ENCODE measurements at places on chromosomes 7 and 10.
A peak's percentile ranks its signal among the peaks of the same experiment; 100 is the strongest.

GRCh38 chr10:132799865-132800264 lies 13.9 kb upstream of the NKX6-2 start:
- no peak for DNase-seq

DNA sequence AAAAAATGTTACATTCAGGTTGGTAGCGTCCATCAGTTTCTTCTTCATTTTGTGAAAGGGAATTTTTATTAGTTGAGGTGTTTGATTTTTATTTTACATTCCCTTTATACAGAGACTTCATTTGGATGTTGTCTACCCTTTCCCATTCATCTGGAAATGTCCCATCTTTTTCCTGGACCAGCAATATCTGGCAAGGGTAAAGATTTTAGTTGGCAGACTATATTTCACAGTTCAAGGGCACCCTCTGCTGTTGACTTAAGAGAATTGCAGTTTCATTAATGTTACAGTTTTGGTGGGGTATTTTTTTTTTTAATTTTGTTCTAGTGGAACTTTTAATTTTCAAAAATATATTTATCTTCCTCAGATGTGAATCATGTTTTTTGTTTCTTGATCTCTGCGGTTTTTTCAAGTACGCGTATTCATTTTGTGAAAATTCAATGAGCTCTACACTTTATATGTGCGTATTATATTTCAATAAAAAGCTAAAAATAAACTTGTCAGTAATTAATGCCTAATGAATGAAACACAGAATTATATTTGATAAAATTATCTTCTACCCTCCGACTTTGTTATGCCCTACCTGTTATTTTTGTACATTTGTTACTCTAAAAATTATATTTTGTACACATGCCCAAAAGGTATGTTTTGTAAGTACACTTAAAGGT lies 97.9 kb upstream of the KLF14 start:
- peak; percentile 40 for DNase-seq

DNA sequence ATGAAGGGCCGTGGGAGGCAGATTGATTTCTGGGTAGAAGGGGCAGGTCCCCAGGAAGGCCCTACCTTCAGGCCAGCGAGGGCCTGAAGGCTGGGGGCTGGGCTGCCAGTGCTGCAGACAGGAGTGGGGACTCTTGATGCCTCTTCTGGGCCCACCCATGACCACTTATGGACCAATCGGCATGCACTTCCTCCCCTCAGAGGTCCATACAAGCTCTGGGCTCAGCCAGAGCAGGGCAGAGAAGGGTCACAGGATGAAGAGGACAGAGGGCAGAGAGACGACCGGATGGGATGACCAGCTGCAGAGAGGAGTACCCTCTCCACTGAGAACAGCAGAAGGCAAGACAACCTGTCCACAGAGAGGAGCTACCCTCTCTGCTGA lies 120.1 kb downstream of the DYNC2I1 start:
- no peak for DNase-seq

- no peak for DNase-seq
Measured at GRCh38 chr7:135763261-135763660, 14.6 kb upstream of the FAM180A start.

GRCh38 chr10:133134411-133135115 lies 25.5 kb upstream of the KNDC1 start:
- DNase-seq: no peak

DNA sequence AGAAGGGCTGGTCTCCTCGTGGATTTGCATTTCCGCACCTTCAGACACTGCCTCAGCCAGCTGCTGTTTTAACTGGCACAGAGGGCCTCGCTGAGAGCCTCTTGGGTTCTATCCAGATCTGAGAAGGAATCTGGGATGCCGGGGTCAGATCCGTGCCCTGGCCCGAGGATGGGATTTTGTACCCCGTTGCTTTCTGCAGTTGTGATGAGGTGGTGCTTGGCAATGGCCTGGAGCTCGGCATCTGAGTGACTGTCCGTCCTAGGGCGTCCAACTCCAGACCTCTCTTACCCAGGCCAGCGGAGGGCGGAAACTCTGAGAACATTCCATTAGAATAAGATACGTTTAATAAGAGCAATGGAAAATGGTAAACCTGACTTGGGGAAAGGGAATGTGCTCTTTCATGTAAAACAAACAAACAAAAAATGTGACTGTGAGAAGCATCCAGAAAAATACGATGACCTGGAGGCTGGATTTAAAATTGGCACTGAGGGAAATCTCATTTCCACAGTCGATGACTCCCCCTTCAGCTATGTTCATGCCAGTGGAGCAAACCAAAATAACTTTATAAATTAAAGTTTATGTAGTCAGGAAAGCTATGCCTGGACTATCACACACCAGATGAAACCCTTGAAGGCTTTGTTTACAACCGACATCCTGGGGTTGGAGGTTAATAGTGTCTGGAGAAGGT lies 39.6 kb downstream of the GRK5 start:
- DNase-seq: no peak

GRCh38 chr7:78690174-78690573 lies 763.3 kb downstream of the MAGI2 start:
- no peak for DNase-seq

DNA sequence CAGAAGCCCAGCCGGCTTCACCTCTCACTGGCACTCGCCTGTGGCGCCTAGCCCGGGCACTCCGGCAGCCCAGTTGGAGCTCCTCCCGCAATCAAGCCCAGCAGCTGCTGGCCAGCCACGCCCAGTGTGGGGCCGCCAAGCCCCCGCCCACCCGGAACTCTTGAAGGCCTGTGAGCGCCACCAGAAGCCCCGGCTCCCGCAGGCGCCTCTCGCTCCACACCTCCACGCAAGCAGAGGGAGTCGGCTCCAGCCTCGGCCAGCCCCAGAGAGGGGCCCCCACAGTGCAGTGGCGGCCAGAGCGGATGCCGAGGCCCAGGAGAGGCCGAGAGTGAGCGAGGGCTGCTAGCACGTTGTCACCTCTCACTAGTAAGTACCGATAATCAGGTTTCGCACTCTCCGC lies 240.7 kb downstream of the TFEC start:
- no peak for DNase-seq

DNA sequence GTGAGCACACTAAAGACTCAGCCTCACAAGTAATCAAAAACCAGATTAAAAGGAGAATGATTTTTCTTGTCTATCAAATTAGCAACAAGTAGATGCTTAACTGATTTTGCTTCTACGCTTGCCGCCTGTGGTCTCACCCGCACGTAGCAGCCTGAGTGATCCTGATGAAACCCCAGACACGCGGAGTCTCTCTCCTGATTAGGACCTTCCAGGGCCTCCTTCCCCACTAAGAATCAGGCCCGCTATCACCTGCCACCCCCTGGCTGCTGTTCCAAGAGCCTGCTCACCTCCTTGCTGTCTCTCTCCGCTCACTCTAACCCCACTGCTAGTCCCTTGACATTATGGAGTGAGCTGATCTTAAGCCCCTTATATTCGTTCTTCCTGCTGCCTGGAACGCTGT lies 325.9 kb upstream of the NRP1 start:
- no peak for DNase-seq

GRCh38 chr7:128835231-128835751 lies 5.1 kb downstream of the FLNC start:
- DNase-seq: no peak

DNA sequence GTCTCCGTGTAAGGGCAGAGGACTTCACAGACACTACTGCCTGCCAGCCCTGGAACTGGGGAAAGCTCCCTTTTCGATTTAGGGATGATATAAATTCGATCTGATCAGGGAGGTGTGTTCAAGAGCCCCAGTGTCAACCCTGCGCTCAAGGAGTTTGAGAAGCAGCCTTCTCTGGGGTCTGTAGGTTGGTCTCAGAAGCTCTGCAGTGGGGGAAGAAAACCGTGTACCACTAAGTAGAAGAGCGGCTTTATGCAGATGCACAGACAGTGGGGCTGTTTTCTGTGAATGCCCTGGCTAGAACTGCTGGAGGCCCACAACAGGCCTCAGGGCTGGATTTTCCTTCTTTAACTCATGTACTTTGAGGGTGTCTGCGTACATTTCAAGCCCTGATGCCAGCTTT lies 6.3 kb upstream of the TBX20 start:
- DNase-seq: no peak

- DNase-seq: no peak
Measured at GRCh38 chr7:131502810-131503508, 53.5 kb downstream of the PODXL start.

DNA sequence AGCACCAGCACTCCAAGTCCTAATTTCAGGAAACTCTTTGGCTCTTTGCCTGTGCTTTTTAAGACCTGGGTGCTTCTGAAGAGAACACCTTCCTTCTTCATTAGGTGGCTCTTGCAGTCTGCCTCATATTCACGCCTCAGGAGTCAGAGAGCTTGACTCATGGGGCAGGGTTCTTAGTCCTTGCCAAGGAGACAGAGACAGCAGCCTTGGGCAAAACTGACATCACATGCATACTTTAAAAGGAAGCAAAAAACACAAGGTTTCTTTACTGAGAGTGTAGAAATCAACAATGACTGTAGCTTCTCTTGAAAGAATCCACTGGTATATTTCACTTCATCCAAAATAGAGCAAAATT lies 780.6 kb downstream of the INHBA start:
- no peak for DNase-seq

- no peak for DNase-seq
Measured at GRCh38 chr7:129341212-129341611, 93.0 kb upstream of the STRIP2 start.

- DNase-seq: no peak
Measured at GRCh38 chr7:148919859-148920258, 35.8 kb upstream of the EZH2 start.

DNA sequence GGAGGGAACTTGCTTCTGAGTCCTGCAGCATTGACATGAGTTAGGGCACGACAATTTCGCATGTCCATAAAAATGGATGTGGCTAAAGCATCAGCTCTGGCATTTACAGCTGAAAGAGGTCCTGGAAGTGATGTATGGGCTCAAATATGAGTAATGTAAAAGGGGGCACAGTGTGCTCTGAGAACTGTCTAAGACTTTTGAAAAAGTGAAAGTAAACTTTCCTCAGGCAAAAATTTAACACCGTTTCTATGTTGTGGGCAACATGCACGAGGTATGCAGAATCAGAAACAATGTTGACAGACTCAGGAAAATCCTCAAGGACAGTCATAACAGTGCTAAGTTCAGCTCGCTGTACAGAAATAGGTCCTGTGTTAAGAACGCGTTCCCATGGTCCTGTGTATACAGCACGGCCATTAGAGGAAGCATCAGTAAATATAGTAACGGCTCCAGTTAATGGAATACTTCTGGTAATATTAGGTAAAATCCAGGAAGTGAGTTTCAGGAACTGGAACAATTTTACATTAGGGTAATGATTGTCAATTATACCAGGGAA lies 37.9 kb upstream of the AKR1C2 start:
- DNase-seq: no peak

DNA sequence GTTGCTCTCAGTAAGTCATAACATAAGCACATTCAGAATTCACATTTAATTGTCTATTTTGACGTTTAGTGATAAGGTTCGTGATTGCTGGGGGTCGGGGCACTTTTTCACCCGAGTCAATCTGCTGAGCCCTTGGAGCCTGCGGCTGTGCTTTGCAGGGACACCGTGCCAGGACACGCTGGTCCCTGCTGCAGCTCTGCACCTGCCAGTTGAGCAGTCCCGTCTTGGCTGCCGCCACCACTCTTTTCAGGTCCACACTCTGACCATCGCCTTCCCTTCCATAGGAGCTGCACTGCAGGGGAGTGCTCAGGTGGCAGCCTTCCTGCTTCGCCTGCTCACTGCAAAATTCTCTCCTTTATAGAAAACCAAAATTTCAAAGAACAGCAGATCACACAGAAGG lies 36.4 kb downstream of the CUL1 start:
- no peak for DNase-seq

DNA sequence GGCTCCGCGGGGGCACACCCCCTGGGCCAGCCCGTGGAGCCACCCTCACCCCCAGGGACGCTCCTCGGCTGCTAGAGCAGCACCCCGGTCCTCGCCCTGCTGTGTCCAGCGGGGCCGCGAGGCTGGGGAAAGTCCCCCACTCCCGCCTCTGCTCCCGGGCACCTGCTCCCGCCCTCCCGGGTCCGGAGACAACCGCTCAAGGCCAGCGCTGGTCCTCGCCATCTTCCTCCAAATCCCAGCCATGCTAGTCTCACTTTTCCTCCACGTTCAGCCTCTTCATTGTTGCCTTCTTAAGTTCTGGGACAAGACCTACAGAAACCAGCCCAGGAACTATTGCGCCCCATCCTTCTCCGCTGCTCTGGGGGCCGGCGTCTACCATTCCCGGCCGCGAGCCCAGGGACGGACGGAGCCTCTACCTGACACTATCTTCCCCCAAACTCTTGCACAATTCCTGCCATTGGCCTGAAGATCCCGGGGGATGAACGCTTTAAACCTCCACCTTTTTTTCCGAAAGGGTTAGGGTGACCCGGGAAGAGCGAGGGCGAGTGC lies 4.8 kb upstream of the KCP start:
- no peak for DNase-seq

- DNase-seq: no peak
Measured at GRCh38 chr10:95693071-95693667, 558 bp downstream of the TCTN3 start.

DNA sequence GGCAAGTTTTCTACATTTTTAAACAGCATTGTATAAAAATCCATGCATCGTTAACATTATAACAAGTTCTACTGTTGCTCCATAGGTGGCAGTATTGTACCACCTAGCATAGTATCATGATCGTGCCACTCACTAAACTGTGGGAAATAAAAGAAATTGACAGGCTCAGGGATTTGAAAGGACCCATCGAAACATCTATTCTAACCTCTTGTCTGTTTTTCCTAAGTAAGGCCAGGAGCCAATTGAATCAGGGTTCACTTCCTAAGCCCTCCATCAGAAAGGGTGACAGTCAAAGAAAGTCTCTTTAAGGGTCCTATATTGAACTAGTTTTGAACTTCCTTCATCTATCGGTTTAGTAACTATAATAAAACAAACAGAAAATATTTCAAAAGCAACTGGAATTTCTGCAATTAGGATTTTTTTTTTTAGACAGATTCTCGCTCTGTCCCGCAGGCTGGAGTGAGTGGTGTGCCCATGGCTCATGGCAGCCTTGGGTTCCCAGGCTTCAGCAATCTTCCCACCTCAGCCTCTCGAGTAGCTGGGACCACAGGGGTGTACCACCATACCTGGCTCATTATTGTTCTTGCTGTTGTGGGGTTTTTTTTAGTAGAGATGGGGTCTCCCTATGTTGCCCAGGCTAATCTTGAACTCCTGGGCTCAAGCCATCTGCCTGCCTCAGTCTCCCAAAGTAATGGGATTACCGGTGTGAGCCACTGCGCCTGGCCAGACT lies 9.4 kb downstream of the HACD1 start:
- peak; percentile 71 for DNase-seq

DNA sequence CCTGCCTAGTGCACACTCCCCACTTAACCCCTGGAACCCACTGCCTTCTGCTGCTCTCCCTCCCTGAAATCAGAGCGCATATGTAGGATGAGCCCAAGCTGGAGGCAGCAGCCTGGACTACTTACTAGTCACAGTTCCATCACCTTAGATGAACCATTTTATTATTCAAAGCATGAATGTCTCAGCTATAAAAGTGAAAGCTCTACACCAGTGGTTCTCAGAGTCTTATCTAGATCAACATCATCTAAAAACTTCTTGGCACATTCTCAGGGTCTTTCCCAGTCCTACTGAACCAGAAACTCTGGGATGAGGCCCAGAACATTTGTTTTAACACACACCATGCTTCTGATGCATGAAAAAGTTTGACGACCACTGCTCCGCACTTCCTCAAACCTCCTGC lies 100.3 kb upstream of the ANK3 start:
- DNase-seq: no peak
